Stimulated activated CD8-positive, alpha-beta memory T cell treated with anti-CD3 and anti-CD28 coated beads, Interleukin-4, amount 100 ng/mL, for 1 hour (primary cell): ENCODE measurements at places on chromosomes 1 and 21.

GRCh38 chr21:32083197-32083596 lies 195.7 kb downstream of the MIS18A start:
- no peak for DNase-seq

- DNase-seq = no peak
Observed at GRCh38 chr1:160009801-160010200, 22.0 kb downstream of the PIGM start.

GRCh38 chr1:168303716-168304540 lies 23.3 kb downstream of the TBX19 start:
- DNase-seq = no peak

DNA sequence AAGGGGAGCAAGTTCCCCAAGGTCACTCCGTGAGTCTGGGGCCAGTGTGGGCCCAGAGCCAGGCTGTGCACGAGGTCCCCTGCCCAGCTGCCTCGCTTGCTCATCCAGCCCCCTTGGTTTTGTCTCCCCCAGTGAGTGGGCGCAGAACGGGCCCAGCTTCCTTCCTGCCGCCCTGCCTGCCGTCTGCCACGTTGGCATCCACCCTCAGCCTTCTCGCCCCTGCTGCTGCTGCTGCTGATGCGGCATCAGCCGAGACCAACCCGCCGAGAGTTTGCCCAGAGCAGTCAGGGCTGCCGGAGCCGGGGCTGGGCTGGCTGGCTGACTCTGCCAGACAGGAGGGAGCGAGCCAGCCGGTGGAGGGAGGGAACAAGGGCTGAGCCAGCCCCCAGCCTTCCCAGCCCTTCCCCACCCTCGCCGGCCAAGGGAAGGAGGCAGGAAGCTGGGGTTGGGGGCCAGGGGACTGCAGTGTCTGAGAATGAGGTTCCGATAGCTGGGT lies 31.4 kb upstream of the WASF2 start:
- no peak for DNase-seq

GRCh38 chr1:4058122-4058521 lies 158.1 kb upstream of the C1orf174 start:
- no peak for DNase-seq

GRCh38 chr21:43004926-43005325 lies 30.6 kb downstream of the PKNOX1 start:
- DNase-seq = no peak

DNA sequence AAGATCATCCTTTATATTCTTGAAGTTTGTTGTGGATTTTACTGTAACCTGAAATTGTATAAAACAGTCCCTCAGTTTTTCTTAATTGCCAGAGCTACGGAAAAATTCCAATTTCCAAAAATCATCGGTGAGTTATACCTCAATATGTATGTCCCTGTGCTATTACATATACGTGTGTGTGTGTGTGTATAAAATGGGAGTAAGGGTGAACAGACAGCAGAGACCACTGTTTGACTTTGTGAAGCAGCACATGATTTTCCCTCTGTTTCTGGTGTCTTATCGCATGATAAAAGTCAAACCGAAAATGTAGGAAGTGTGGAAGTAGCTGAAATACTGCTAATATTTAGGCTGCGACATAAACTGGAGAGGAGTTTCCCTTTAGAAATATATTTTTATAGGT lies 1.2 kb downstream of the OR2T1 start:
- DNase-seq = no peak

DNA sequence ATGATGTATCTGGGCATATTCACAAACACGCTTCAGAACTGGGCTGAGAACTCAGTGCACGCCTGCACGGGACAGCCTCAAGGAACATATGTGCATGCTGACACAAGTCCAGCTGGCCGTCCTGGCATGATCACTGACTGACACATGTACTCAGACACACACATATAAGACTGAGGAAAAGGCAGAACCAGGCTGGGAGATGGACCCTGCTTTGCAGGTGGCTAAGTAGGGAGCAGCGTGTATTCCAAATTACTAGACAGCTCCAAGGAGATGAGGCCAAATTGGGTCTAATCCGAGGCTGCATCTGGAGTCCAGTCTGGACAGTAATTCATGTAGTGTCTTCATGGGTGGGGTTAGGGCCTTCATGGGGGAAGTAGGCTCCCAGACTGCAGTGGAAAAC lies 41.4 kb upstream of the GJB5 start:
- DNase-seq = no peak

DNA sequence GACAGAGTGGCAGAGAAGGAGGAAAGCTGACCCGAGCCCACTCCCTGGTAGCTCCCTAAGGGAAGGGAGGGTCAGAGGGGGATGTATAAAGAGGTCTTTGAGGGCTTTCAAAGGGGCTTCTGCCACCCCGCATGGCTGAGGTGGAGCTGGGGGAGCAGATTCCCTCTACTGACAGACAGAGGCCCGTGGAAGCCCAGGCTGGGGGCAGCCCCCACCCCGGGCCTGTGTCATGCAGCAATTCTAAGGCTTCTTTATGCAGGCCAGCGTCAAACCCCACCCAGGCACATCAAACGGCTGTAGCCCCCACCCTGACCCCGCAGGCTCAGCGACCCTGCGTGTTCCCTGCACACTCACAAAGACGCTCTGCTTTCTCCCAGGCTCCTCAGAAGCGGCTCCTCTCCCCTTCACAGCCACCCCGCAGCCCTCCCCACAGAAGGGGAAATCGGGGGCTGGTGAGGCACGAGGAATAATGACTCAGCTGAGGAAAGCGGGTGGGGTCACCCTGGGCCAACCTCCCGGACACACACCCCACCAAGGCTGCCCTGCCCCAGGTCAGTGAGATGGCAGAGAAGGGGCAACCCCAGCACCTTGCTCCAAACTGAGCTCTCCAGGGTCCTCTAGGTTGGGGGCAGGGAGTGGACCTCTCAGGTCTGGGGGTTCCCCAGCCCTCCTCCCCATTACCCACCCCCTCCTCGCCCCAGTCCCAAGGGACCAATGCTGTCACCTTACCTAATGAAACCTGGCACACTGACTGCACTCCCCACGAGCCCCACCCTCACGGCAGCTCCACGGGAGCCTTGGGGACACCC lies 10.8 kb downstream of the SLC45A3 start:
- DNase-seq = no peak

DNA sequence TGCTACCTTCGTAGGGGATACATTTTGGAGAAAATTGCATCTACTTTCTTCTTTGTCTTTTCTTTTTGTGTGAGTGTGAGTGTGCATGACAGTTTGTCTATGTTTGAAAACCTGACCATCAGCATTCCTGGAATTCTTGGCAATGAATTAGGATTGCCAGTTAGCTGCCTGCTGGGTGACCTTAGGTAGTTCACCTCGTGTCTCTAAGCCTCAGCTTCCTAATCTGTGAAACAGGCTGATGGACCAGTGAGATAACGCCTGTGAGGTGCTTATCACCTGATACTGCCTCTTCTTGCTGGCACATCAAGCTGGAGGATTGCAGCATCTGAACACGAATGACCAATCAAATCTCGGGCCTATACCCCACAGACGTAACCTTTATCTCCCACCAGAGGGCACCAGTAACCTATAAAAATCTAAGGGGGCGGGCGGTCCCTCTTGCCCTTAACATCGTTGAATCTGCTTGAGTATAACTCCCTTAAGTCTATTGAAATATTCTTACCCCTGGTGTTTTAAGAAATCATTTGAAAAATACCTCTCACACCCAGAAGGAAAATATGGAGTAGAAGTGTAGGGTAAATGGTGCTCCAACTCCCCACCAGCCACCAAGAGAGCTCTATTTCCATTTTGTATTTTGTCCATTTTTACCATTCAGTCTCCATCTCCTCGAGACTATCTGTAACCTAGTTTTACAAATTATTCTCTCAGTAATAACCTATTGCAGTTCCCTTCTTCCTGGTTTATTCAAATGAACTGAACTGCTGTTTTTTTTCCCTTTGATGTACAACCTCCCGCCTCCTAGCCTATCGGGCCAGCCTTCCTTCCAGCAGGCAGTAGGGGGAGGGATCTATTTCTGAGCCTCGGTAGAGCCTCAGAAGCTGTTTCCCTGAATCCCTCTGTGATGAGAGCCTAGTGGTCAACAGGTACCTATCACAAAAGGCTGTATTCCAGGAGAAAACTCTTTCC lies 49.7 kb downstream of the MDM4 start:
- no peak for DNase-seq

DNA sequence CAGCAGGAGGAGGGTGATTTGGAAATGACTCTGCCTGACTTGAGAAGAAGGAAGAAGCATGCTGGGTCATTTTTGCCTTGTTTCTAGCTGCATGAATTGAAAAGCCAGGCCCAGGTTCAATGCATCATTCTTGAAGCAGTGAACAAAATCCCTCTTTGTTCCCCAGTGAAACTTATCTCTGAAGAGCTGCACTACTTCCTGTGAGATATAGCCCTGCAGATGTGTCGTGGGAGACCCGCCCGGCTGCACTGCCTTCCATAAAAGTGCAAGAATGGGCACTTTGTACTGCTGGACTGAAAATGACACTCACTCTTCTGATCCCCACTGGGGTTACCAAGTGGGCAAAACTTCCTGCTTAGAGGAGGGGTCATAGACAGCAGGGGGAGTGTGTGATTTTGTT lies 249.2 kb upstream of the NFIA start:
- no peak for DNase-seq

DNA sequence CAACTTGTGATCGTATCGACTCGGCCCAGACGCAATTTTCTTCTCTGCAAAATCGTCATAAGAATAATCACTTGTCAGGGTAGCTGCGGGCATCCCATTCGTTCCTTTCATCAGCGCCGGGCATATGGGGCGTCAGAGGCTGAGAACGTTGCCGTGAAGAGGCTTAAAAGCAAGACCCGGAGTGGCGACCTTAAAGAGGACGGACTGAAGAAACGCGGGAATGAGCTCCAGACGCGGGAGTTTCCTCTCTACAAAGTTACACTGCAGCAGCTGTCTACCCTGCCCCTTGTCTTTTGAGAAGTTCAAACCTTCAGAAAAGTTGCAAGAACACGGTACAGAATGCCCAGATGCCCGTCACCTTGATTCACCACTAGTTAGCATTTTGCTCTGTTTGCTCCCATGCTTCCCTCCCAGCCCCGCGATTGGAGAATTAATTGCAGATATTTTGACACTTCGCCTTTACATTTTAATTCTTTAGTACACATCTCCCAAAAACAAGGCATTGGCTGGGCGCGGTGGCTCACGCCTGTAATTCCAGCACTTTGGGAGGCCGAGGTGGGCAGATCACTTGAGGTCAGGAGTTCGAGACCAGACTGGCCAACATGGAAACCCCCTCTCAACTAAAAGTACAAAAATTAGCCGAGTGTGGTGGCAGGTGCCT lies 967 bp downstream of the CENPS start:
- DNase-seq = no peak

GRCh38 chr1:230160957-230161771 lies 94.1 kb downstream of the GALNT2 start:
- DNase-seq = no peak

DNA sequence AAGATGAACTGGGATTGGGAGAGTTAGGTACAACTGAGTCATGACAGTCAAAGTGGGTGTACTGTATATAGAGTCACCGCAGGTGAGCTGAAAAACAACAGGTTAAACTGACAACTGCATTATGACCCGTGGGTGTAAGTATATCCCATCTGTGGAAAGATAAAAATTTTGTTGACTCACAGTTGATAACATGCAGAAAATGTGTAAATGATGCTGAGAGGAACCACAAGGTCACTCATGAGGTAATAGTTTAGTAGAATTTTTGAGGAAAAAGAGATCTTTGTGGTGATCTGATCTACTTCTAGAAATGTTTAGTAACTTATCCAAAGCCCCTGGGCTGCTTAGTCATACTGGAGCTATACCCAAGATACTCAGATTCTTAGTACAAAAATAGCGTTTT lies 838 bp downstream of the OR2C3 start:
- DNase-seq = no peak

DNA sequence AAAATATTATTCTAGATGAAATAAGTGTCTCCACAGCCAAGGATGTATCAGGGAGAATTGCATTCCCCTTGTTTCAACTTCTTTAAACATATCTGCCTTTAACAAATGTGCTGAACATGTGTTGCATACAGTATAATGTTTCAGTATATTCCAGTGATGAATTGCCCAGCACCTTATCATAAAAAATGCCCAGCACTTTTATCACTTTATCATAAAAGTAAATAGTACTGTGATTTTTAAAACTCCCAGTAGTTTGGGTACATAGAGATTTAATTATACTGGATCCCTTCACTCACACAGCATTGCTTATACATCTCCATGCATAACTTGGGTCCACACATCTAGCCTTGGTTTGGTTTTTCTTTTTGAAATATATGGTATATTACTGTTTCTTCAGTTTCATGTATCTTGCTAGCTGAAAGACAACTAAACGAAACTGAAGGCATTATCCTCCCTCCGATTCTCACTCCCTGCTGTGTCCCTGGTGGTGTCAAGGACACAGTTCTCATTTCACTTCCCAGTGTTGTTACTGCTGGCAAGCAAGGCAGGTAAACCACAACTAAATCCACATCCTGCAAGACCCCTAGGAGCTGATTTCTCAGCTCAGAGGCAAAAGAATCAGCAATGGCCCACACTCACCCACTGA lies 118.2 kb upstream of the SLC44A3 start:
- DNase-seq = no peak

DNA sequence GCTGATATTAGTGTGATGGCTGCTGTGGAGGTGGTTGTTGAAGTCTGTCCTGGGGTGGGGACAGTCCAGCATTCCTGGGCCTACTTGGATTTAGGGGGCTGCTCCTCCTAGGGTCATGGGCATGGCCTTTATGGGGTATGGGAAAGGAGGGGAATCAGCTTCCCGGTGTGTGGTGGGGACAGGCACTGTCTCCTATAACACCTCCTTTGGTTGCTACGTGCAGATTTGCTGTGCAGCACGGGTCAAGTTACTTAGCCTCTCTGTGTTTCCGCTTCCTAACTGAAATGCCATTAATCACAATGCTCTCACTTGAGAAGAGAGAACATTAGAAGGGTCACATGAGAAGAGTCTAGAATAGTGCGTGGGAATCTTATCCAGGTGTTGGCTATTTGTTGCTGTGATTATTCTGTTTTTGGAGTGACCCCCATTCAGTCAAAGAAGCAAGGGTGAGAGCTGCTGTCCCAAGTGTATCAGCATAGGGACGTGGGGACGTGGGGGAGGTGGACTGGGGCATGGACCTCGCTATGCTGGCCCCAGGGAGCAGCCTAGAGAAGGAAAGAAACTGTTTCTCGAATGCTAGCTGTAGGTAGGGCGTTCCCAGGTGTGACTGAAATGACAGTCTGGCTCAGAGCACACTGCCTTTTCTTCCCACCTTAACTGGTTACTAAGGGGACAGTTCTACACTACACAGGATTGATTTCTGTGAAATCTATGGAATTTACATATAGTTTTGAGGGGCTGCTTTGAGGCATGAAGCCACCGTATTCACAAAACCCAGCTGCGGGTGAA lies 19.9 kb downstream of the SOX13 start:
- no peak for DNase-seq

GRCh38 chr1:58714544-58714943 lies 14.7 kb upstream of the MYSM1 start:
- no peak for DNase-seq

DNA sequence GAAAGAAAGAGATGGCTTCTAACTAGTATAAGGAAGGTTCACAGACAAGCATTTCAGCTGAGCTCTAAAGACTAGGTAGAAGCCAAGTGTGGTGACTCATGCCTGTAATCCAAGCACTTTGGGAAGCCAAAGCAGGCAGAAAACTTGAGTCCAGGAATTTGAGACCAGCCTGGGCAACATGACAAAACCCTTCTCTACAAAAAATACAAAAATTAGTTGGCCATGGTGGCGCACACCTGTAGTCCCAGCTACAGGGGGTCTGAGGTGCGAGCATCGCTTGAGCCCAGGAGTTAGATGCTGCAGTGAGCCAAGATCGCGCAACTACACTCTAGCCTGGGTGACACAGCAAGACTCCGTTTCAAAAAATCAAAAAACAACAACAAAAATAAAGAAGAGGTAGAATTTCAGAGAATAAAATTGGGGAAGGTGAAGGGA lies 27.8 kb downstream of the FBXO42 start:
- DNase-seq = no peak

GRCh38 chr1:155695072-155695471 lies 6.2 kb downstream of the DAP3 start:
- DNase-seq = no peak
